Kidney (tissue), 22 donors: ENCODE measurements at places on chromosomes 3 and 15. TPM values are rescaled to one million over a fixed set of nuclear protein-coding genes. Genes with fewer than 3 reads are reported as not detected.

SLC6A20 gene
- 0.37 TPM for polyA plus RNA-seq

PLA2G4D gene
- polyA plus RNA-seq = not detected

MYH15 gene
- not detected for polyA plus RNA-seq

KNG1 gene
- 710 TPM for polyA plus RNA-seq

PAK2 gene
- polyA plus RNA-seq = 13.4 TPM

SERPINI2 gene
- polyA plus RNA-seq = not detected

KBTBD13 gene
- not detected for polyA plus RNA-seq

VIPR1 gene
- 5.3 TPM for polyA plus RNA-seq
